ENCODE measurements at places on chromosomes 1 and 21.

DNA sequence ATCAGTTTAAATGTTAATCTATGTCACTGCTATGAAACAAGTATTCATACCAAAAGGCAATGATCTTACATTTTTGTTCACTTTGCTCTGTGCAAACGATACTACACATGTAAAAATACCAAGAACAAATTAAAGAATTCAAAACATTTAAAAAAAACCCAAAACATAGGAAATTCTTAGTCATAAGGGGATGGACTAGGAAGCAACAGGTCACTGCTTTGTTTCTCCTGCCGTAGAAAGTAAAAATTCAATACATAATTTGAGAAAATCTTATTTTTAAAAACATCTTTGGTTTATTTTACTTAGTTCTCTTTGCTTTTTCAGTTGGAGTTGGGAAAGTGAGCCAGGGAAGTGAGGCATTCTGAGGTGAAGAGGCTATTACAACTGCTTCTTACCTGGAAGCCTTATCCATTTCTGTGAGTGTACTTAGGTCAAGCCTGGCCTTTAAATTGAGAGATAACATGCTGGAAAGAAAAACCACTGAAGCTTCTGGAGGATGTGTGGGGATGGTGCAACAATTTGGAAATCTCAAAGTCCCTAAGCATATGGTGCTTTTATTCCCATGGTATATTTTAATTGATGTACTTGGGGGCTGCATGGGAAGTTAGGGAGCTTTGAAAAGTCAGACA is 183.5 kb downstream of the CDC42BPA start:
- DNase-seq: no peak

GRCh38 chr21:42834726-42835191 is 44.6 kb downstream of the WDR4 start:
- no peak for DNase-seq

DNA sequence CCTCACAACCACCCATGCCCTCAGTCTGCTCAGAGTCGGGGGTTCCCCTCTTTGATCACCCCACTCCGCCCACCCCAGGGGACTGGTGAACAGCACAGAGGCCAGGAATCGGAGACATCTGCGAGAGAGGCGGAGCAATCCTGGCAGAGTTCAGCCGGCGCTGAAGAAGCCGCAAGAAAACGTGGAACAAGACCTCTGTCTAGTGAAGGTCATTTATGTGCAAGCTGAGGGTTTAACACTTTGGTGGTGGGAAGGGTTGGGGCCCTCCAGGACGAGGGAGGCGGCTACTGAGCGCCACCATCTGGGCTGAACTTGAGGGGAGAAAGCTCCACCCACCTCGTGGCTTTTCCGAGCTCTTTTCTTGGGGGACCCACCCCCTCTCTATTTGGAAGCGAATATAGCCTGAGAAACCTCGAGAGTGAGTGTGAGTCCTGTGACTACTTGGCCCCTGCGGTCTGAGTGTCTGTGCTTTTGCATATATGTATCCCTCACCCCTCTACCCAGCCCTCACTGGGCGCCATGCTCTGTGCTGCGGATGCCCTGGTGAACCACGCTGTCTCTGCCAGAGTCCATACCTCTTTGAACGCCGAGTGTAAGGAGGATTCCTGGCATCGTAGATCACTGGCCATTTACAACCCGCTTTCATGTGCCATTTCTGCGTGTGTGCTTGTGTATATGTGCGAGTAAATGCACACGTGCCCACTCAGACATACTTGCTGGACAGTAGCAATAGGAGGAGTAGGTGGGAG is 1.2 kb upstream of the EPHA10 start:
- no peak for DNase-seq

DNA sequence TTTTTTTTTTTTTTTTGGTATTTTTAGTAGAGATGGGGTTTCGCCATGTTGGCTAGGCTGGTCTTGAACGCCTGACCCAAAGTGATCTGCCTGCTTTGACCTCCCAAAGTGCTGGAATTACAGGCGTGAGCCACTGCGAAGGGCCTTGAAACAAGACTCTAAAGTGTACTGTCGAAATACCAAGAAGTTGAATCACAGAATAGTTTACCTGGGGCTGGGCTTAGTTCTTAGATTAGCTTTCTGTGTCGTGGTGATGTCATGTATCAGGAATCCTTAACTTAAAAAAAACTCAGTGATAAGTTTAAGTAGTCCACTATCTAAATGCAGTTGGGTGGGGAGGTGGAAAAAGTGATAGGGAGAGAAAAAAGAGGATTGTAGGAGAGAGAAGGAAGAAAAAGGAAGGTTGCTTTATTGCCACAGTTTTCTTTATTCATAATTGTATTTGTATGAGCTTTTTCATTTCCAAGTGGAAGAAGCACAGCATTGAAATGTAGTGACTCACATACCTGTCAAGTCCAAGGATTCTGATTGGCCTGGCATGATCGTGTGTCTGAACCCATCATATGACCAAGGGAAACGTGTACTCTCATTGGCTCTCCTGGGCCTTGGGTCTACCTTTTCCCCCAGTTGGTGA is 13.4 kb downstream of the ITSN1 start:
- DNase-seq: no peak

GRCh38 chr1:6131561-6131960 is 48.6 kb downstream of the CHD5 start:
- no peak for DNase-seq

DNA sequence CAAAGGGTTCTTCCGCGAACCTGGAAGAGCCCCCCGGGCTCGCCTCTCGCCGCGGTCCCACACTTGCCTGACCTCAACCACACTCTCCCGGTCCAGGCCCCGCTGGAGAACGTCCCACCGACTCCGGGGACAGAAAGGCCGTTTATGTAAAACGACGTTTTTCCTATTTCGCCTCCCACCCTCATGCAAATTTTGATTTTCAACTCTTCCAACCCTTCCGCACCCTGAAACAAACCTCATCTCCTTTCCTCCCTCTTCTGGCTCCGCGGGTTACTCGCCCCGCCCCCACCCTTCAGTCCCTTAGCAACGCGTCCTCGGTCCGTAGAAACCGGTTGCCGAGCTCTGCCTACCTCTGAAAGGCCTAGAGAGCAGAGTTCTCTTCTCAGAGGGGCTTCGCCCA is at the start of gene C1orf141:
C1orf141 (minus strand) TSS at position 276 of the 400 bp plus-strand sequence. CDS start 7,730 bp downstream, outside the sequence.
- DNase-seq: no peak

GRCh38 chr1:37372302-37372701 is 102.1 kb upstream of the ZC3H12A start:
- DNase-seq: no peak

DNA sequence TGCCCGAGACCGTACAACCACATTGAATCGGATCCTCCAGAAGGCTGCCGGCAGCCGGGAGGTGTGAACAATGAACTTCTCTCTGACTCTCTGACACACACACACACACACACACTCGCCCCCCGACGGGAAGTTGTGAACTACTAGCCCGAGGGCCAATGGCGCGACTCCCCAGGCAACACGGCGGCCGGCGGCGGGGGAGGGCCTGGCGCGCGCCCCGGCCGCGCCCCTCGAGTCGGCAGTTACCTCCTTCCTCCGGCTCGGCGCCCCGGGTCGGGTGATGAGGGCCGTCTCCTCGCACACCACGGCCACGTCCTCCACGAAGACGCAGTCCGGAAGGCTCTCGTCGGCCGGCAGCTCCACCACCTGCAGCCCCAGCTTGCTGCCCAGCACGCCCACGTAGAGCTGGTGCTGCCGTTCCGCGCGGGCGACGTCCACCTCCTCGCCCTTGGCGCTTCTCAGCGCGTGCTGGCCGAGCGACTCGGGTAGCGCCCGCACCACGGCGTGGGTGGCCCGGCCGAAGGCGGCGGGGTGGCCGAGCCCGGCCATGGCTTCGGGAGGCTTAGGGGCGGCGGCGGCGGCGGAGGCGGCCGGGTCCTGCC is 361 bp downstream of the DDAH1 start:
- no peak for DNase-seq

DNA sequence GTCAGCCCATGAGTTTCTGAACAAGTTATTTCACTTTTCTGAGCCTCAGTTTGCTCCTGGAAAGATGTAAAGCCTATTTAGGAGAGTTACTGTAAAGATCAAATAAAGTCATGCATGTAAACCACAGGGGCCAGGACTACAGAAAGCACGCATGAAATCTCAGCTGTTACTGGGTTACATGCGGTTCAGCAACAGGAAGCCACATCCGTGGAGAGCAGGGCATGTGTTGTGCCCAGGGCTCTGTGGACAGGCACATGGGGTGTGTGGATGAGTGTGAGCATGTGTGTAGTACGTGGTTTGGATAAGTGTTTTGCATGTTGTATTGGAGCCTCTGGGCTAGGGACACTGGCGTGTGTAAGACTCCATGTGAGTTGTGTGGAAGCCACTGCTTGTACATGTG is 2.2 kb upstream of the EPHA2 start:
- DNase-seq: no peak

DNA sequence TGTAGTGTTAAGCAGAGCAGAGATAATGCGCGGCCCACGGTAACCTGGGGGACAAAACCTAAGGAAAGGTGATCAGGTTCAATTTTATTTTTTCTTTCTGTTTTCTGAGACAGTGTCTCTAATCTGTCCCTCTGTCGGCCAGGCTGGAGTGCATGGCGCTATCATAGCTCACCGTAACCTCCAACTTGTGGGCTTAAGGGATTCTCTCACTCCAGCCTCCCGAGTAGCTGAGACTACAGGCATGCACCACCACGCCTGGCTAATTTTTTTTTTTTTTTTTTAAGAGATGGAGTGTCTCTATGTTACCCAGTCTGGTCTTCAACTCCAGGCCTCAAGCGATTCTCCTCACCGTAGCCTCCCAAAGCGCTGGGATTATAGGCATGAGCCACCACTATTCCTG is 724 bp upstream of the ANKRD35 start:
- DNase-seq: no peak

DNA sequence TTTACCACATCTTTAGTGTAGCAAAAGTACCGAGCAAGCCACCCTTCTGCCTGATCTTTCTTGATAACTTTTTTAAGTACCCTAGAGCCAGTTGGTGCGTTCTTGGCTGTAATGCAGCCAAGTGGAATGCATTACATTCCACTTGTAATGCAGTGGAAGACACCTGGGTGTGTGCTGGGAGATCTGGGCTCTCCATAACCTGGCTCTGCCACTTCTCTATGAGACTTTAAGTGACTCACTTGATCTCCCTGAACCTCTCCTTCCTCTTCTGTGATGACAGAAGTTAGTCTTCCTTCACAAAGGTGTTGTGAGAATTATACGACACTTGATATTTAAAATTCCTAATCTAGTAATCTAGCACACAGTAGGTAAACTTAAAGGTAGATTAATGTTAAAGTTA is 35.3 kb upstream of the NFIA start:
- no peak for DNase-seq

- DNase-seq: no peak
These were observed 143.5 kb downstream of the C1orf94 start for GRCh38 chr1:34320053-34320669.

GRCh38 chr1:1344655-1345361 is 4.4 kb downstream of the DVL1 start:
- no peak for DNase-seq

DNA sequence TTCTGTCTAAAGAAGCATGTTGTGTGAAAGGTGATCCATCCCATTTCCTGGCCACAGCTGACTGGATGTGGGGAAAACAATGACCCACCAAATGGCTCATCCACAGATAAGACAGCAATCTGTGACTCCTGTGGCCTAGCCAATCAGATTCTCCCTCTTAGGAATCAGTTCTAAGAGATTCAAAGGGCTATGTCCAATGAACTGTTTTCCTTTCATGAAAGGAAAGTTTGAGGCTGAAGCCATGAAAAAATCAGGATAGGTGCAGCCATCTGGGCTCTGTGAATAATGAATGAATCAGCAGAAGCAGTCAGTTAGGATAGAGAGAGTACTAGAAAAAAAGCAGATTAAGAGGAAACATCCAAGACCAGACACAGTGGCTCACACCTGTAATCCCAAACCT is 164.7 kb downstream of the NRIP1 start:
- no peak for DNase-seq

- no peak for DNase-seq
These were observed 18.5 kb upstream of the SLC25A34 start for GRCh38 chr1:15717418-15718125.

DNA sequence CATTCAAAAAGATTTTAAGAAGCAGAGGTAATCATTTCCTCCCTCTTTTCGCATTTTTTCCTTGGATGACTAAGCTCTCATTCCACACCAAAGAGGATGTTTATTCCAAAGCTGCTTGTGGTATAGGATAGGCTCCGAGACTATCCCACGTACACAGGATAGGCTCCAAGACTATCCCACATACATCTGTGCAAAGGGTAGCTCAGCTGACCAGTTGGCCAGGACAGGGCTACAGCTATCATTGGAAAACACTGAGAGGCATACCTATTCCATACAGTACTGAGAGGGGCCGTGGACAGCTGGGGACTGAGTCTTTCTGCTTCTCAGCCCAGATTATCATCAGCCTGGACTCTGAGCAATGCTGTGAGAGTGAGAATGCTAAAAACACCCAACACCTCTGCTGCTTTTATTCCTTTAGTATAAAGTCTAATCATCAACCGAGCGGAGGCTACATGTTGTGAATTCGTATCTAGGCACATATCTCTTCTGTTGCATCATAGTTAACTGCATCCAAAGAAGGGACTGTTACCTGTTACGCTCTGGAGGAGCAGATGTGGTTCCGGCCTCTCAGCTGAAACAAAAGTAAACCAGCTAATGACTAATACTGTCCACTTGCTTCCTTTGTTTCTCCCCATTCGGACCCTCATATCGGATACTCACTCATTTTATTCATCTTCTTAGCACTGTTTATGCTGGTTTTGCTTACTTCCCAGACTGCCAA is 141.0 kb downstream of the TNFSF18 start:
- no peak for DNase-seq

GRCh38 chr1:78830321-78830720 is 176.2 kb downstream of the ADGRL4 start:
- DNase-seq: no peak

- DNase-seq: no peak
These were observed 138.5 kb upstream of the SGIP1 start for GRCh38 chr1:66395202-66396061.

GRCh38 chr1:27285274-27285660 is 36.7 kb upstream of the TMEM222 start:
- DNase-seq: no peak

DNA sequence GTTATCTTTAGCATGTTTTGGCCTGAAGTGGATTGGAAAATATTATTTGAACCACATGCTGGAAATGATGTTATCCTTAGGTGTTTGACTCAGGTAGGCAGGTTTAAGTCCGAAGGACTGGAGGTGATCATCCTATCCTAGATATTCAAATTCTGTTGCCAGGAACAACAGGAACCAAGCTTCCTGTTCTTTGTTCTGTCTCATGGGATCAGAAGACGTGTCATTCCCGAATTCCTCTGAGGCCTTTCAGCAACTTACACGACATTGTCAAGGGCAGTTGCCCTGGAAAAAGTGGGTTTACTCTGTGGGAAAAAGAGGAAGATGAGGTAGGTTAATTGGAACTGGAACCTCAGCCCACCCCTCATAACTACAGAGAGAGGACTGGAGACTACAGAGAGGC is 36.6 kb downstream of the SLAMF6 start:
- no peak for DNase-seq

DNA sequence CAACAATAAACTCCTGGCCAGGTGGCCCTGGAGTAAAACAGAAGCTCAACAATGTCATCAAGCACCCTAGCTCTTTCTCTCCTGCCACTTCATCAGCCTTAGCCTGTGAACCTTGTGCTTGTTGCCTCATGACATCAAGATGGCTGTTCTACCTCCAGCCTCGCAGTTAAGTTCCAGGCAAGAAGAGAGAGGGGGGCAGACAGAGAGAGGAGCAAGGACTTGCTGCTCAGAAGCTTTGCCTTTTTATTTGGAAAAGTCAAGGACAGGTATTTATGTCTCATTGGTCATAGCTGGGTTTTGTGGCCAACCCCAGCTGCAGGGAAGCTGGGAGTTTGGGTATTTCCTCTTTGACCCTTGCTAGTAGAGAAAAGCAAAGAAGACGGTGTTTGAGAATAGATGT is 60.3 kb upstream of the GADD45A start:
- DNase-seq: no peak

- no peak for DNase-seq
These were observed 39.8 kb upstream of the C1orf105 start for GRCh38 chr1:172380441-172381244.
